ENCODE measurements at places on chromosomes 6 and 20.

DNA sequence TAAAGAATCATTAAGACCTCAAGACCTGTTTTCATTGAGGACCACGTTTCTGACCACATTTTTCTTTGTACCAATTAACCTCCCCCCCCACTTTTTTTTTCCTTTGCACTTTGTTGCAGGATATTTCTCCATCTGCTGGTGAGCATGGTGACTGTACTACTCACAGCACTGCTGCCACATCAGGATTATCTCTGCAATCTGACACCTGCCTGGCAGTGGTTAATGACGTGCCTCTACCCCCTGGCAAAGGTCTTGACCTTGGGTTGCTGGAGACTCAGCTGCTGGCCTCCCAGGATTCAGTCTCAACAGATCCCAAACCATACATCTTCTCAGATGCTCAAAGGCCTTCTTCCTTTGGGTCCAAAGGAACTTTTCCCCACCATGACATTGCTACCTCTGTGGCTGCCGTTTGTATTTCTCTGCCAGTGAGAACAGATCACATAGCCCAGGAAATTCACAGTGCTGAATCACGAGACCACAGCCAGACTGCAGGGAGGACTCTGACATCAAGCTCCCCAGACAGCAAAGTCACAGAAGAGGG, 46.6 kb upstream of the EDN3 start:
- DNase-seq, result peak; percentile 38

GRCh38 chr6:3282476-3283236, 23.9 kb downstream of the PSMG4 start:
- DNase-seq, result no peak

DNA sequence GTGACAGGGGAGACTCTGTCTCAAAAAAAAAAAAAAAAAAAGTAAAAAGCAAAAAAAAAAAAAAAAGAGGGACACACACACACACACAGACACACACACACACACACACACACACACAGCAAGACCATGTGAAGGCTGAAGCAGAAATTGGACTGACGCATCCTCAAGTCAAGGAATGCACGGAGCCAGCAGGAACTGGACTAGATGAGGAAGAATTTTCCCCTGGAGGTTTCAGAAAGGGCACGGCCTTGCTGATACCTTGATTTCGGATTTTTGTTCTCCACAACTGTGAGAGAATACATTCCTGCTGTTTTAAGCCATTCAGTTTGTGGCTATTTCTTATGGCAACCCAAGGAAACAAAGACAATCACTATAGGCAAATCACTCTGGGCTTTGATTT, 176.9 kb upstream of the SALL4 start:
- DNase-seq, result no peak

GRCh38 chr6:88141561-88142296, 24.4 kb downstream of the CNR1 start:
- DNase-seq, result no peak

DNA sequence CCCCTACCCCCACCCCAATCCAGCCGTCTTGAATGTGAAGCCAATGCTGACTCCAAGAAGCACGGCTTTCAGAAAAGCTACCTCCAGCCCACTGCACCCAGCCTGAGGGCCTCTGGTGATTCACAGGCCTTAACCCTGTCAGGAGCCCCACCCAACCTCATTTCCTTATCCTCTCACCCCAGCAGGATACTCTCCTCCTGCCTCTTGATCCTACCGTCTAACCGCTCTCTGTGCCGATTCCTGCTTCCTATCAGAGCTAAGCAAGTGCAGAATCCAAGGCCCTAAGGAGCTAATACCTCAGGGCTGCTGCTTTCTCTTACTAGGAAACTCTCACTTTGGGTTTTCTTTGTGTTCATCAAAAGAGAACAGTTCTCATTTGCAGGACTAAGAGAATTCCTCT, 47.2 kb downstream of the TRERF1 start:
- peak; percentile 58 for DNase-seq

All from activated CD4-positive, alpha-beta T cell treated with anti-CD3 and anti-CD28 coated beads, Interleukin-2, Interleukin-6, amounts not matched to agents 100 ng/mL and 50 ng/mL, durations not matched to agents 16 hours and 8 hours (primary cell).